ENCODE measurements at places on chromosomes 16 and 17.
A peak's percentile ranks its signal among the peaks of the same experiment; 100 is the strongest.

GRCh38 chr17:55314784-55315491 is 50.2 kb downstream of the HLF start:
- DNase-seq: no peak

DNA sequence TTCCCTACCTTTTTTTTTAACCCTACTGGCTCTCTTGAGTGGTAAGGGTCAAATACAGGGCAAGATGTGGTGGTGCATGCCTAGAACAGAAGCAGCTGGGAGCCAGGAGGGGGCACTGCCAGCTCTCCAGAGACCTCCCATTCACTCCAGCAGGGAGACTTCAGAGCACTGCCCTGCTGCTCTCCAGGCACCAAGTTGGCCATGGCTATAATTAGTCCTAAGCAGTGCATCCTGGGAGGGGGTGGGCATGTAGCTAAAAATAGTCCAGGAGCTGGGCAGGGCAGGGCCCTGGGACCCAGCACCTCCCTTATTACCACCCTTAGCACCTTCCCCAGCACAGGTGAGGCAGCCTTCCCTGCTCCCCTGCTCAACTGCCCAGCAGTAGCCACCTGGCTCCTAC is 3.5 kb downstream of the CORO6 start:
- no peak for DNase-seq

GRCh38 chr17:38749223-38750043 is 1.3 kb upstream of the PCGF2 start:
- DNase-seq: peak; percentile 76

GRCh38 chr17:72613806-72614292 is 478.6 kb downstream of the SLC39A11 start:
- no peak for DNase-seq

Measured in NCI-H460 (cell line).